ENCODE measurements at places on chromosomes 12 and 14.

DNA sequence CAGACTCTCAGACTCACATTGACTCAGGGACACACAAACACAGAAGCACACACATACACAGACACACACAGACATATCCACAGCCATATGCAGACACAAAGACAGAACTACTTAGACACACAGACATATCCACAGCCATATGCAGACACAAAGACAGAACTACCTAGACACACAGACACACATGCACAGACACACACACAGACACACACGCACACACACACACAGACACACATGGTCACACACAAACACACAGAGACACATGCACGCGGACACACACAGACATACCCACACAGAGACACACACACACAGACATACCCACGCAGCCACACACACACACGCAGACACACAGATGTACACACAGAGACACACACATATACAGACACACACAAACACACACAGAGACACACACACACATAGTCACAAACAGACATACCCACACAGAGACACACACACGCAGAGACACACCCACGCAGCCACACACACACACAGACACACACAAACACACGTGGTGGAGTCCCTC is 25.7 kb downstream of the SERPINA1 start:
- DNase-seq, result no peak

DNA sequence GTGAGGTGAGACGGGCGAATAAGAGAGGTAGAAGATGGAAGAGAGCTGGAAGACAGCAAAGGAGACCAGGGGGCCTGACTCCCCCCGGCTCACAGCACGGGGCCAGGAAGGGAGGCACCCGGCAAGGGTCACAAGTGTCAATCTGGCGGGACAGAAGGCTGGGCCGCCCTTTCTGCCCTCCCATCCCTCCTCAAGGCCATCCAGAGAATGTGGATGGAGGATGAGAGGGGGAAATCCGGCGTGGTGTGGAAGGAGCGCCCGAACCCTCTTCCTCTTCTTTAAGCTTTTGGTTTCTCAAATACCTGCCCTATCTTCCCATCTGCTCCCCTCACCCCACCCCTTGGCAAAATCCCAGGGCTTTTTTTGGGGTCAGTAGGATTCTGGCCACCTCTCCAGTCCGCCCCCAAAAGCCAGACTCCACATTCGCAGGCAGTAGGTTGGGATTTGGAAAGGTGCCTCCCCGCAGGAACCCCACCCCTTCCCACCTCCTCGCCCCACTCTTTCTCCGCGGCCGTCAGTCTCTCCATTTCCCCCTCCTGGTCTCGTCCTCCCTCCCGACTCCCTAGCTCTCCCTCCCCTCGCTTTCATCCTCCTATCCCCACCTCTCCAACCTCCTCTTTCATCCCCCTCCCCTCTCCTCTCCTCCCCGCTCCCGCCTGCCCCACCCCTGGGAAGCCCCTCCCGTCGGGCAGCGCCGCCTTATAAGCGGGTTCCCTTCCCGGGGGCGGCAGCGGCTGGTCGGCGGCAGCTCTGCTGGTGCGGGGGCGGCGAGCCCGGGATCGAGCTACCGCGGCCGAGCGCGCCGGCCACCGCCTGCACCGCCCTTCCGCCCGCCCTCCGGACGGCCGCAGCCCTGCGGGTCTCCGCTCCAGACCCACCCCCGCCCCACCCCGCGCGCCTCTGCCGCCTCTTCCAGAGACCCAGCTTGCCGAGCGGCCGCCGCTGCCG is at the start of gene PTMS:
TSS of gene PTMS (plus strand) at position 730 of the 948 bp plus-strand sequence. CDS start 343 bp downstream, outside the sequence.
- no peak for DNase-seq

GRCh38 chr12:24244801-24245200 is 295.3 kb upstream of the SOX5 start:
- DNase-seq, result no peak

DNA sequence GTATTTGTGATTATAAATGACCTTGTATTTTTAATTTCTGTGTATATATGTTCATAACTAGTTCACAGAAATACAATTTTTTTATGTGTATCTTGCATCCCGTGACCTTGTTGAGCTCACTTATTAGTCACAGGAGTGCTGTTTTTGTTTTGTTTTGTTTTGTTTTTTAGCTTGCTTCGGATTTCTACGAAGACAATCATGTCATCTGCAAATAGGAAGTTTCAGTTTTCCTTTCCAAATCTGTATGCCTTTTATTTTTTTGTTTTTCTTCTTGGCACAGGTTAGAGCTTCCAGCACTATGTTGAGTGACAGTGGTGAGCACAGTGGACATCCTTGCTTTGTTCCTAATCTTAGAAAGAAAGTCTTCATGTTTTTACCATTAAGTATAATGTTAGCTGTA is 229.2 kb upstream of the GARIN6 start:
- DNase-seq, result no peak

GRCh38 chr14:96442355-96442754 is 50.4 kb downstream of the AK7 start:
- no peak for DNase-seq

GRCh38 chr12:131438881-131439280 is 272.0 kb upstream of the SFSWAP start:
- DNase-seq, result no peak

Measured in activated CD8-positive, alpha-beta memory T cell treated with anti-CD3 and anti-CD28 coated beads for 1 hour (primary cell).